NCI-H1105 (cell line): ENCODE measurements at places on chromosomes 13 and 19.

GRCh38 chr13:105627270-105627669 lies 908.2 kb downstream of the EFNB2 start:
- DNase-seq = no peak

- DNase-seq = no peak
Measured at GRCh38 chr13:50891206-50891605, 18.4 kb upstream of the RNASEH2B start.

DNA sequence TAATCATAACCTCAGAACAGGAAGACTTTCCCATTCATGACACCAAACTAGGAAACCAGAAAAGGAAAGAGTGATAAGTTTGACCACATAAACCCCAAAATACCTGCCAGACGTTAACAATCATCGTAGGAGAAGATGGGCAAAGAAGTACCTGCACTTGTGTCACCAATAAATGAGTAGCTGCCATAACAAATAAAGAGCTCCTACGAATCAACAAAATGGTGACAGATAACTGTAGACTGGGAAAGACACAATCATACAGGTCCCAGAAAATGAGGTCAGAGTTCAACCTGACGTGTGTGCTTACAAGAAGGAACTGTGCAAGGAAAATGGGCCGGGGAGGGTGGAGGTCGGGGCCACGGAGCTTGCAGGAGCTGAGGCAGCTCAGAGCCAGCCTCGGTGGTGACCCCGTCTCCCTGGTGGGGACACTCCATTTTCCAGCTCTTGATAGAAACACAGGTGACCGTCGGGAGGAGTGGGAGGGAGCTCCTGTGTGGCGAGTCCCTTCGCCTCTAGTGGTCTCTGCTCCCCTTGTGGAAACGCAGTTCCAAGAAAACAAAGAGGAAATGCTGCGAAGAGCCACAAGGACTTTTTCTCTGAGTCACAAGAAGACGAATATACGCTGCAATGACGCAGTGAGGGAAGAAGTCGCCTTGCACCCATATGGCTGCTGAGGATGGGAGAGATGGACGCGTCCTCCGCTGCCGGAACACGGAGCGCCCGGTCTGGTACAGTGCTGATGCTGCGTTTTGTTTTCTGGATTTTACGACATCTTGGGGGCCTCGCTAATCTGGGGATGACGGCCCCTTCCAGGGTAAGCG lies 9.5 kb downstream of the PIP5K1C start:
- no peak for DNase-seq

DNA sequence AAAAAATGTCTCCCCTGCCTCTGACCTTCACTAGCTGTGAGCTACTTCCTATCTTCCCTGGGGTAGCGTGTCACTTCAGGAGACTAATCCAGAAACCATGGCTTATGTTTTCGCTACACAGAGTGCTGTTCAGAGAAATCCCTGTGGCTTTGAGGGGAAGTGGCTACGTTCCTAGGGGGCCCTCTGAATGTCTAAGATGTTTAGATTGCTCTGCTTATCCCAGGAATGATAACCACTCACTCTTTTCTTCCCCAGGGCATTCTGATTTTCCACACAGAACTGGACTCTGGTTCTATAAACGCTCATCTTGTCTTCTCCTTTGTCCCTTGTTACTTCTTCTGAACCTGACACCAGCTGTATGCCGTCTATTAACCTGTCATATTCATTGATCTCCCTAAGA lies 572.5 kb downstream of the OLFM4 start:
- DNase-seq = no peak

DNA sequence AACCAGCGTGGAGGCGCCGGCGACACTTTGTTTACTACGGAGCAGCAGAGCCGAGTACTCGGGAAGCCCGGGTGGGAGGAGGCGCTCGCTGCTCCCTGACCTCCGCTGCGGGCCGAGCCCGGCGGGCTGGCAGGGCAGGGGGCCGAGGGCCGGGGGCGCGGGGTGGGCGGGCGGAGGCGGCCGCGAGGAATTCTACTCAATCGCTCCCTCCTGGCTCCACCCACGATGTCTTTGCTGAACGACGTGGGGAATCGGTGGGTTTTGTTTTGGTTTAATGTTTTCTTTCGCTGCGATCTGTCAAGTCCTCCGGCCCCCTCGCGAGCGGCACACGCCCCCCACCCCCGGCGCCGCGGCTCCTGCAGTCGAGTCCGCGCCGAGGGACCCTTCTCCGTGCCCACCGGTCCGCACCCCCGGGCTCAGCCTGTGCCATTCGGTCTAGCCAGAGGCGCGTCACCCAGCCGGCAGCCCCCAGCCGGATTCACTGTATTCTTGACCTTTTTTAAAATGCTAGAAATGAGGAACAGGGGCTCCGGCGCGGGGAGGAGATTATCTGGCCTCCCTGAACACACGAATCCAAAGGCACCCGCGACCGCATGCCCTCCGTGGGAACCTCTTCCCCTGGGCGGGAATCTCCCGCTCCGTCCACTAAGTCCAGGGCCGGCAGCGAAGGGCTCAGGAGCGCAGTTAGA lies 636 bp upstream of the FOXO1 start:
- no peak for DNase-seq

DNA sequence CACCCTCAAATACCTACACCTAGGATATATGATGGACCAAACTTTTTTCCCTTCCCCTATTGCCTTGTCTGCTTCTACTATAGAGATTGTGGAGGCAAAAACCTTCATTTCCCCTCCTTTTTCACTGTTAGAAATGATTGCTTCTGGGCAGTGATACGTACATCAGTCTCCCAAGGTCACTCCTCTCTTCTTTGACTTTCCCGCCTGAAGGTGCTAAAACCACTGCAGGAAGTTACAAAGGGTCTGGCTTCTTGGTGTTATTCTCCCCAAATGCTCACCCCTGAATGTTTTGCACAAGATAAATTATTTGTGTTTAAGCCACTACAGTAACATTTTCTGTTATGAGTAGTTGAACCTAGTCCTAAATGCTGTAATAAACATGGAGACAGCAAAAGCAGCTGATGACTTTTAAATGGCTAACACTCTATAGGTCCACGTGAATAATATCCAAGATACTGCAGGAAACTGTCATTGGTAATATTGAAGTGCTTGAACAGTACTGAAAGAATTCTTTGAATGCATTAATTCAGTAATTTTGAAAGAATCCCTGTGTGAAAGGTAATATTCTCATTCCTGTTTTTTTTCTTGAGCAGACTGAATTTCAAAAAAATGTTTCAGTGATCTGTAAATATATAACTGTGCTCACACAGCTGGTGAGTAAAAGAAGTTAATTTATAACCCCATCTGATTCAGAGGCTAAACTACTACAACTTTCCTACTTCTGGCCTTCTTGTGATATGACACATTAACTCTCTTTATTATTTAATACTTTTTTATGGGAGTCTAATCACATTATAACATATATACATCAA lies 865.1 kb downstream of the EFNB2 start:
- no peak for DNase-seq
